ENCODE measurements at places on chromosomes 3 and 15.

- no peak for DNase-seq
These were observed 17.8 kb downstream of the TBL1XR1 start for GRCh38 chr3:177179281-177180067.

GRCh38 chr3:72052841-72053409, 268.0 kb upstream of the PROK2 start:
- no peak for DNase-seq

- DNase-seq: peak; percentile 93
These were observed 78.1 kb downstream of the ATP10A start for GRCh38 chr15:25784876-25785640.

GRCh38 chr3:101827211-101828174, 21.8 kb upstream of the NFKBIZ start:
- DNase-seq: peak; percentile 88

DNA sequence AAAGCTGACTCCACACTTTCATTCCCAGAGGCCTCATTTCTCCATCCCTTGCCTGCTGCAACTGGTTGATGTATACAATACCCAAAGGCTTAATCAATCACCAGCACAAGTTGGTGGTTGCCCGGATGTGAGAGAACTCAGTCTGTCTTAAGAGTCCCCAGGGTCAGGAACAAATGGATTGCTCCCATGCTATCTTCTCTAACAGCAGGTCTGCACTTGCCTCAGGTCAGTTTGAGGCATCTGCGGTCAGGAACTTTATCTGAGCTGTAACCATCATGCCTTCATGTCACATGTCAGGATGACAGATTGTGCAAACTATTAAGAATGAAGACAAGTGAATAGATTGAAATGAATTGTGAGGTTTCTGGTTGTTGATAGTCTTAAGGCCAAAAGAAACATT, 56.1 kb downstream of the BFSP2 start:
- no peak for DNase-seq

GRCh38 chr15:39948817-39949216, 14.9 kb downstream of the EIF2AK4 start:
- DNase-seq: no peak

DNA sequence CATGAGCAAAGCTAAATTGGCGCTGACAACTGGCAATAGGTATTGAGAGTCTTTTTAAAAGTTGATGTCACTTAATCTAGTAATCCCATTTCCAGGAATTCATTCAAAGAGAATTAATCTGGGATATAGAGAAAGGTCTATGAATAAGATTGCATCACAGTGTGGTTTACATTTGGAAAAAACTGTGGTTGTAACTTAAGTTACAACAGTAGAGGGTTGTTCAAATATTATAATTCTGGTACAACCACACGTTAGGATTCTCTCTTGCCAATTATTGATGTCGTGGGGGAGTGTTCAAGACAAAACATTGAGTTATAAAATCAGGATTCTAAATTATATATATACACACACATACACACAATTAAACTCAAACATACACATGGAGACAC, 79.8 kb downstream of the LIPC start:
- DNase-seq: no peak

- peak; percentile 16 for DNase-seq
These were observed 819 bp downstream of the NEK4 start for GRCh38 chr3:52769786-52770455.

DNA sequence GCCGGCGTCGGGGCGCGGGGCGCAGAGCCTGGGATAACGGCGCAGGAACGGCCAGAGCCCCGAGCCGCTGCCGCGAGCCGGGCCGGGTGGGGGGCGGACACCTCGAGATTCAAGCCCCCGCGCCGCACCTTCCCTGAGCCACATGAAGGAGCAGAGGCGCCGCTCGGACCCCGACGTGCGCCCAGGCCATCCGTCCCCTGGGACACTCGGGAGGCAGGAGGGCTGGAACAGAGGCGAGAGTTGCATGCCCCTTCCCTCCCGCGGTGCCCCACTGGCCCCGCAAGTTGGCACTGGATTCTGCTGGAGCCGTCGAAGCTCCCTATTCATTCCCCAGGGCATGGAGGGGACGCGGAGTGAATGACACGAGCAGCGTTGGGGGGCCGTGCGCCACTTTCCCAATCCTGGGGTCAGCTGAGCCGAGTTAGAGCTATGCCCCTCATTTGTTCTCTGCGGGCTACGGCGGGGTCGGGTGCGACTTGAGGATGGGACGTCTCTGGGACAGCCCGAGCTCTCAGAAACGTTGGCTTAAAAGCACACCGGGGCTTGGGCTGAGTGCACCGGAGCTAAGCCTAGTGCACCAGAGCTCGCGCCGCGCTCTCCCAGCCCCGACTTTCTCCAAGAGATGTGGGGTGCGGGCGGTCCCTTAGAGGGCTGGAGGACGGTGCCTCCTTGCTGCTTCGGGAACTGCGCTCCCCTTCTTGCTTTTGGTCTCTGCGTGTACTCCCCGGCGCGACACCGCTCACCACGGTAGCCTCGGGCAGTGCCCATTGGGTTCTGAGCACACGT, 588 bp downstream of the SLC6A1 start:
- DNase-seq: no peak

GRCh38 chr15:49890689-49891088, 228.3 kb downstream of the ATP8B4 start:
- DNase-seq: no peak

- no peak for DNase-seq
These were observed 117.0 kb downstream of the WNT7A start for GRCh38 chr3:13762906-13763305.

DNA sequence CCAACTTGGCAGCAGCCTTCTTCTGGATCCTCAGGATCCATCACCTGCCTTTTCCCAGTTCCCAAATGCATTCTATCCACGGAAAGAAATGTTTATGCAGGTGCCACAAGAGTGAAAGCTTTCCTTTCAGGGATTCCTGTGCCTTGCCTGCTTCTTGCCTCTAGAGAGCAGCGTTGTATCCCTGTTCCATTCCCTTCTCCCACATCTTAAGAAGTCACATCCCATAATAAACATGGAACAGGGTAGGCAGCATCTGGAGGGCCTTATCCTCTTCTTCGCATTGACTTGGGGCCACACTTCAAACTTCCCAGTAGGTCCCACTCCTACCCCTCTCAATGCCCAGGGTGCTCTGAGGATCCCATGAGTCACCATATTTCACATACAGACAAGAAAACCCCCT, 72.7 kb upstream of the DCLK3 start:
- DNase-seq: no peak

GRCh38 chr15:44593042-44593736, 56.2 kb downstream of the EIF3J start:
- DNase-seq: peak; percentile 29

- DNase-seq: no peak
These were observed 2.5 kb downstream of the GOLIM4 start for GRCh38 chr3:168093229-168093628.

DNA sequence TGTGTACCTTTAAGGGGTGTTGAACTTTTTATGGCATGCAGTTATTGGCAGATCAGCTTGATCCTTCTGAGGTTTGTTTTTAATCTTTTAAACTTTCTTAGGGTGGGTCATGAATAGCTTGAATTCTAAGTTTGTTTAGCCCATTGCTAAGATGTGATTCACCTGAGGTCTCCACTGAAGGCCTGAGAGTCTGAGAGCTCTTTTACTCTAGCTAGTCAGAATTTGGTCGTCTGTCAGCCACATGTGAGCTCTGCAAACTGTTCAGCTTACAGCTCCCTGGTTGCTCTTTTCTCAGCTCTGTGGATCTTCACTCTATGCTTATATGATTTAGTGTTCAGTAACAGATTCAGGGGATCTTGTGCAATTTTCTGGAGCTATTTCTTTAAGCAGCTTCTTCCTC, 161.3 kb downstream of the ABHD5 start:
- DNase-seq: peak; percentile 61

DNA sequence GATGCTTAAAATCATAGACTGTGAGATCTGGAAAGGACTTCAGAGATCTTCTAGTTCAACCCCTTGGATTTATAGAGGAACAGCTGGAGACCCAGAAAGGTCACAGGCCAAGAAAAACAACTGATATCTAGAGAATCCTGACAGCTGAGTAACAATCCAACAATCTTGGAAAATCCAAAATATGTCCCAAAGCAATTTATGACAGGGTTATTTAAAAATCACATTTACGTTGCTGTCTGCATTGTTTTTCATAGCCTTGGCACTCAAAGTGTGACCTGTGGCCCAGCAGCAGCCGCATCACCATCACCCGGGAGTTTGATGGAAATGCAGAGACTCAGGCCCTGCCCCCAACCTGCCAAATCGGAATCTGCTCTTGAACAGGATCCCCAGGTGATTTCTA, 78.8 kb downstream of the FBN1 start:
- DNase-seq: peak; percentile 84

- DNase-seq: no peak
These were observed 70.6 kb downstream of the ACAP2 start for GRCh38 chr3:195372220-195372619.

GRCh38 chr3:45486926-45487325, 98.5 kb downstream of the LARS2 start:
- peak; percentile 31 for DNase-seq

DNA sequence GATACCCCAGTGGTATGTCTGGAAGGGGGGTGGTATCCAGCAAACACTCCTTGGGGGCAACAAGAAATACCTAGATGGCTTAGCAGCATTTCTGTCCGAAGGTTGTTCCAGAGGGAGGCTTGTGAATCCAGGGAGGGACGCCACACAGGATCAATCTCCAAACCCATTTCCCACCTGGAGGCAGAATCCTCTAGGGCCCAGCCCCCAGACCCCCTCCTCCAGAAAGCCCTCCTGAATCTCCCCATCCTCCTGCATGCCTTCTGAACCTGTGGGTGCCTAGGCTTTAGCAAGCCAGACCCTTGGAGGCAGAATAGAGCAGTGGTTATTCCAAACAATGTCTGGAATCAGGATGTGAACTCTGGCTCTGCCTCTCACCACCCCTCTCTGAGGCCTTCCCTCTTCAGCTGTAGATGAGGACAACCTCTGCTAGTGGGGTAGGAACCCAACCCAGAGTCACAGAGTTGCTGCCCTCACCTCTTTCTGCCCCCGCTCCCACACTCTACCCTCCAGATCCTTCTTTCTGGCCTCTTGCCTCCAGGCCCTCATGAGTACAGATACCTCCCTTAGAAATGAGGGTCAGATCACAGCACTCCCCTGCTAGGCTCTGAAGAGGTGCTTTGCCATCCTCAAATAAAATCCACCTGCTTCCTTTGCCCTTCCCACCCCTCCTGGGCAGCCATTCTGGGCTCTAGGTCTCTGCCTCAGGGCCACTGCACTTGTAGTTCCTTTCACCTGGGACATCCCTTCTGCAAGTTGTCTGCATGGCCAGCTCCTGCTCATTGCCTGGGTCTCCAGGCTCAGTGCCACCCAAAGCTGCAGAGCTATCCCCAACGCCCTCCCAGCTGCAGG, 8.1 kb downstream of the CISH start:
- no peak for DNase-seq

GRCh38 chr3:188242436-188243123, 88.6 kb downstream of the LPP start:
- no peak for DNase-seq

DNA sequence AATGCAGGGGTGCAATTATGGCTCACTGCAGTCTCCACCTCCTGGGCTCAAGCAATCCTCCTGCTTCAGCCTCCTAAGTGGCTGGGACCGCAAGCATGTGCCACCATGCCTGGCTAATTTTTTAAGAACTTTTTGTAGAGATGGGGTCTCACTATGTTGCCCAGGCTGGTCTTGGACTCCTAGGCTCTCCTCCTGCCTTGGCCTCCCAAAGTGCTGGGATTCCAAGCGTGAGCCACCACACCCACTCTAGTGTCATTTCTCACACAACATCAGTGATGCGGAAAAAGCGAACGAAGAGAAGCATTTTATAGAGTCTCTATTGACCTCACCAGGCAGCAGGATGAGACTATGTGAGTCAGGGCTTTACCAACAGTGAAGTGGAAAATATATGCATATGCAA, 137.7 kb downstream of the PLD1 start:
- DNase-seq: no peak

DNA sequence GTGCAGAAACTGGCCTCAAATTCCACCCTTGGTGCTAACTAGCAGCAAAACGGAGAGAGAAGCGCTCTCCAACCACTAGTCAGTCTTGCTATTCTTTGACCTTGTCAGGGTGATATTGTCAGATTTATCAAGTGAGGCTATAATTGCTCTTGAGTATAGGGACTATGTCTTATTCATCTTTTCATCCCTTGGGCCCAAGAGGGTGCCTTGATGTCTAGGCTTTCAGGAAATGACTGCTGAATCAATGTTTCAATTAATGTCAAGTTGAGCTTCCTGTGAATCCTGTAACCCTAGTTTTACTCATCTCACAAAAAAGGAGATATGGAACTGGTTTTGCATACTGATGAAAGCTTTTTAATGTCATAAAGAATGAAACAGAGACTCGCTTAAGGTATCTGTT, 701.3 kb downstream of the EDEM1 start:
- DNase-seq: no peak

GRCh38 chr3:141409940-141410241, 41.6 kb downstream of the ZBTB38 start:
- DNase-seq: no peak

DNA sequence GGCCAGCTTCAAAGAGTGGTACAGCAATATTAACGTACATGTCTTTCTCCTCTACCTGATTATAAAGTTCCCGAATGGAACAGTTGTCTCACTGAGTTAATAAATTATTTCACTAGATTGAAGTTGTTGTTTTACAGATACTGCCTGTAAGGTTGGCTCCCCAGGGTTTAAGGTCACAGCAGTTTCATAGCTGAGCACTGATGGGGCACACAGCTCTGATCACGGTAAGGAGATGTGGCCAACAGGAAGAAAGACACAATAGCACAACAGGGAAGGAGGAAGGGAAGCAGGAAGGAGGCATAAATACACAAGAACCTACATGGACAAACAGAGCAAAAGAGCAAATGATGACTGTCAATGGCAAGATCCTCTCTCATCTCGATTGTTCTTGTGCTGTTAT, 215.6 kb downstream of the WNT5A start:
- DNase-seq: no peak

- no peak for DNase-seq
These were observed 7.3 kb downstream of the BCL6 start for GRCh38 chr3:187738071-187738330.

- DNase-seq: peak; percentile 91
These were observed 59.8 kb upstream of the MEX3B start for GRCh38 chr15:82105451-82106215.

DNA sequence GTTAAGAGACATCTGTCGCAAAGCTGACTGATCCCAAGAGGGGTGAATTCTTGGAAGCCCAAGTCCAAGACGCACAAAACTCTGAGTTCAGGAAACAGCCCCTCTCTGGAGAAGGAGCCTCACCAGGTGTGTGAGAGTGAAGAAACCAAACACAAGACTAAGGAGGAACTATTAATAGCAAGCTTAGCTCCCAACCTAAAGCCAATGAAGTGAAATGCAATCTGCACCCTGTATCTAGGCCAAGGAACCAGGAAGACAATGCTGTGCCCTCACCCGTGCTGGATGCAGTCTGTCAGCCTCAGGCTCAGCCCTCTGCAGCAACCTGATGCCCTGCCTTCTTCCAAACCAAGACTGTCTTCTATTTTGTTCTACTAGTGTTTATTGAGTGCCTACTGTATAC, 22.5 kb upstream of the THBS1 start:
- DNase-seq: no peak

DNA sequence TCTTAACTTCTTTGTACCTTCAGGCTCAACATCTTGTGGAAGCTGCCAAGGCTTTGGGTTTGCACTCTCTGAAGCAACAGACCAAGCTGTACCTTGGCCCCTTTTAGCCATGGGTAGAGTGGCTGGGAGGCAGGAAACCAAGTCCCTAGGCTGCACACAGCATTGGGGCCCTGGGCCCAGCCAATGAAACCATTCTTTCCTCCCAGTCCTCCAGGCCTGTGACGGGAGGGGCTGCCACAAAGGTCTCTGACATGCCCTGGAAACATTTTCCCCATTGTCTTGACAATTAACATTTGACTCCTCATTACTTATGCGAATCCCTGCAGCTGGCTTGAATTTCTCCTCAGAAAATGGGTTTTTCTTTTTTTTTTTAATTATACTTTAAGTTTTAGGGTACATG, 253.1 kb upstream of the GADL1 start:
- no peak for DNase-seq

All from EL (cell line).